ENCODE measurements at places on chromosomes 6 and 20. TPM values are rescaled to one million over a fixed set of nuclear protein-coding genes. Genes with fewer than 3 reads are reported as not detected.

APOM gene
- 5.0 TPM for total RNA-seq

JPH2 gene
- 0.46 TPM for total RNA-seq

MUC21 gene
- total RNA-seq = not detected

DNA sequence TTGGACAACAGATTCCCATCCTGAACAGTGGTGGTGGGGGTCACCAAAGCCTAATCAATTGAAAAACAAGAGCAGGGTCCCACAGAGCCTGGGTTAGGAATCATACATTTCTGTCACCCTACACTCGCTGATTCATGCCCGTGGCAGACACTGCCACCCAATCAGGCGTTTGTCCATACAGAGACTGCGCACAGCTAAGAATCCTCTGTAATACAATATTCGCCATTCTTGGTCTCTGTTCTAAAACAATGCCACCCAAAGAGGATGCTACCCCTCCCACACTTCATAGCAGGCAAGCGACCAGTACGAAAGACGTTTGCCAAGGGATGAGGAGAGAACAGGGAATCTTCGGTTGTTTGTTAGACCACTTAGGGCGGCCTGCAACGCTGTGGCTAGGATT lies 28.1 kb upstream of the SLC22A23 start:
- DNase-seq = no peak
- no peak overlapping the region for H3K27ac ChIP-seq
- H3K4me1 ChIP-seq = no peaks in the 10 kb centered on the region
- H3K36me3 ChIP-seq = peaks cover 12% of the 10 kb centered on the region

GRCh38 chr6:117483004-117483644 lies 650 bp downstream of the DCBLD1 start:
- DNase-seq = peak; percentile 27
- peaks cover 22% of the 10 kb centered on the region for H3K4me1 ChIP-seq
- H3K27ac ChIP-seq = no peak overlapping the region
- H3K36me3 ChIP-seq = peaks cover 2% of the 10 kb centered on the region
- peak overlapping the region; percentile 99 for H3K4me3 ChIP-seq

DNA sequence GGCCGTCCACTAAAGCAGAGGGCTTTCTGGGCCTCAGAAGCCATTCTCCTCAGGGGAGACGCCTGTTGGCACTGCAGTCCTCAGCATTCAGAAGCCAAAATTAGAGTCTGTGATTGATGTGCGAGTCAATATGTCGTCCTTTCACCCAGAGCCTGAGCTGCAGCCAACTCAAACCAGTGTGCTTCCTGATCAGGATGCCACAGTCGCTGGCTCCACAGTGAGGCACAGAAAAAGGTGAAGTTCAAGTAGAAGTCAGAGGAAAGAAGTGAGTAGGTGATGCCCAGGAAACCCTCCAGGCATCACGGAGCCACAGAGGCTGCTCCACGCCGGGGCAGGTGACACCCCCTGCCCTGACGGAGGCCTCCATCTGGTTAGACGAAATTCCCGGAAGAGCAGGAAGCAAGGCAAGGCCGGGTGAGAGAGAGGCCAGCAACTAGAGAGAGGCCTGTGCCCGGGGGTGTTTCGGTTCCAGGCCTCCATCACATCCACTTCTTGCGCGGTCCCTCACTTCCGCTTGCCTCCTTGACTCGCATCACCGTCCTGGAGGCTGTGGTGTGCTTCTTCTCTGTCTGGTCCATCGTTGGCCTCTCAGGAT lies 177.7 kb upstream of the SNX9 start:
- peaks cover 17% of the 10 kb centered on the region for H3K4me1 ChIP-seq
- no peak overlapping the region for H3K27ac ChIP-seq
- no peaks in the 10 kb centered on the region for H3K36me3 ChIP-seq
- no peak overlapping the region for H3K4me3 ChIP-seq
- no peak for DNase-seq

DNA sequence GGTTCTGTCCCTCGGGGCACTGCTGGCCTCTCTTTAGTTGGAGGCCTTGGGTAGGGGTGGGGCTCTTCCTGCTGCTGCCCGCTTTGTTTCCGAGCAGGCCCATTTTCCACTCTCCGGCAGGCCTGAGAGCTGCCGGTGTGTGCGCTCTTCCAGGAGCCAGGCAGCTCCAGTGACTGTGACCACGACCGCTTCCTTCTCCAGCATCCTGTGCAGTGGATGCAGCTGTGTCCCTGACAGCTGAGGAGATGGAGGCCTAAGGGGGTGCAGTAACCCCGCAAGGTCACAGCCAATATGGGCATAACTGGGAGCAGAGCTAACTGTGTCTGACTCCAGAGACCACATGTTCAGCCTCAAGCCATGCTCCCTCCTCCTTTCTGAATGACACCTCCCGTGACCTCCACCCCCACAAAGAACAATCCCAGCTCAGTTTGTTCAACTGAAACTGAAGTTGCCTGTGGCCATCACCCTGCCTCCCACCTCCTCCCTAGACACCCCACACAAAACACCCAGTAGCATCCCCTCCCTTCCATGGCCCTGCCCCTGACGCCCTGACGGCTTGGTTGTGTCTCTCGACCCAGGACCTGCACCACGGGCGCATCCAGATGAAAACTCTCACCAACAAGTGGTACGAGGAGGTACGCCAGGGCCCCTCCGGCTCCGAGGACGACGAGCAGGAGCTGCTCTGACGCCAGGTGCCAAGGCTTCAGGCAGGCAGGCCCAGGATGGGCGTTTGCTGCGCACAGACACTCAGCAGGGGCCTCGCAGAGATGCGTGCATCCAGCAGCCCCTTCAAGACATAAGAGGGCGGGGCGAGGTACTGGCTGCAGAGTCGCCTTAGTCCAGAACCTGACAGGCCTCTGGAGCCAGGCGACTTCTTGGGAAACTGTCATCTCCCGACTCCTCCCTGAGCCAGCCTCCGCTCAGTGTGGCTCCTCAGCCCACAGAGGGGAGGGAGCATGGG lies 27.8 kb downstream of the SPATA2 start:
- peaks cover 36% of the 10 kb centered on the region for H3K4me1 ChIP-seq
- no peaks in the 10 kb centered on the region for H3K36me3 ChIP-seq
- H3K27ac ChIP-seq = no peak overlapping the region
- no peak for DNase-seq

All from activated T-cell treated with anti-CD3 and anti-CD28 coated beads, Interleukin-2, amount 50 U/mL, for 72 hours (primary cell).